ENCODE measurements at places on chromosomes 12 and 14. TPM values are rescaled to one million over a fixed set of nuclear protein-coding genes. Genes with fewer than 3 reads are reported as not detected.
A peak's percentile ranks its signal among the peaks of the same experiment; 100 is the strongest.

STYK1 gene
- polyA plus RNA-seq = 0.10 TPM

TMBIM6 gene
- polyA plus RNA-seq = 774 TPM

DNA sequence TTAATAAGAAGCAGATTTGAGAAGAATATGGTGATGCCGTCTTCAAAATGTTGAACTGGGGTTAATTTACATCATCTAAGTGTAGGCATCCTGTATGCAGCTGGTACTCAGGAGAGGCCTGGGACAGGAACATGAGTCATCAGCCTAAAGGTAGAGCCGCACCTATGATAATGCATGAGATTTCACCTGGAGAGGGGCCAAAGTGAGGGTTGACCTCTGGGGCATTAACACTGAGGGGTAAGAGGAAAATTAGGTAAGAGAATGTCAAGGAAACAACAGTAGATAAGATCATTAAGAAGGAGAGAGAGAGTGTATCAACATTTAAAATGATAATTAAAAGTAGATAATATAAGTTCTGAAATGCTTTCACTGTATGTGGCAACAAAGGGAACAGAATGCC, 20.2 kb upstream of the SSTR1 start:
- no peak for DNase-seq

MOK gene
- 16.2 TPM for polyA plus RNA-seq

GRCh38 chr14:54909817-54910558, 7.4 kb upstream of the GCH1 start:
- no peak for DNase-seq

NFE2 gene
- 11.1 TPM for polyA plus RNA-seq

DNA sequence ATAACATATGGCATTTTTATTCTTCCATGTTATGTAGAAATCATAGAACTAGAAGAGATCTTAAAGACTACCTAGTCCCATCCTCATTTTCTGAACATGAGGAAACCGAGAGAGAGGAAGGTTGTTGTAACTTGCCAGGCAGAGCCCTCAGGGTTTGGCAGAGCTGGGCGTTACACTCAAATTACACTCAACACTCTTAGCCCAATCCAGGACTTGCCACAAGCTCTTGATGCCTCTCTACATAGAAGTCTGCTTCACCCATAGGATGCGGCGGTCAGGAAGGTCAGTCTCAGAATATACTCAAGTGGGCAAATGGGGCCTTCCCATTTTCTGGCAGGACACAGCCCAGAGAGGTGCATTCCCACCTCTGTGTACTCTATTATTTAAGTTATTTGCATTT, 208.1 kb downstream of the ZFP36L1 start:
- no peak for DNase-seq

GRCh38 chr12:14216405-14217294, 148.8 kb upstream of the ATF7IP start:
- no peak for DNase-seq

- peak; percentile 26 for DNase-seq
These were observed 13.1 kb downstream of the KRT83 start for GRCh38 chr12:52307836-52308805.

CBX5 gene
- 139 TPM for polyA plus RNA-seq

Data from left renal pelvis (tissue), 4 donors.